Stimulated activated CD4-positive, alpha-beta T cell treated with anti-CD3 and anti-CD28 coated beads, Interleukin-4, amount 100 ng/mL, for 48 hours (primary cell): ENCODE measurements at places on chromosomes 13 and 19.

DNA sequence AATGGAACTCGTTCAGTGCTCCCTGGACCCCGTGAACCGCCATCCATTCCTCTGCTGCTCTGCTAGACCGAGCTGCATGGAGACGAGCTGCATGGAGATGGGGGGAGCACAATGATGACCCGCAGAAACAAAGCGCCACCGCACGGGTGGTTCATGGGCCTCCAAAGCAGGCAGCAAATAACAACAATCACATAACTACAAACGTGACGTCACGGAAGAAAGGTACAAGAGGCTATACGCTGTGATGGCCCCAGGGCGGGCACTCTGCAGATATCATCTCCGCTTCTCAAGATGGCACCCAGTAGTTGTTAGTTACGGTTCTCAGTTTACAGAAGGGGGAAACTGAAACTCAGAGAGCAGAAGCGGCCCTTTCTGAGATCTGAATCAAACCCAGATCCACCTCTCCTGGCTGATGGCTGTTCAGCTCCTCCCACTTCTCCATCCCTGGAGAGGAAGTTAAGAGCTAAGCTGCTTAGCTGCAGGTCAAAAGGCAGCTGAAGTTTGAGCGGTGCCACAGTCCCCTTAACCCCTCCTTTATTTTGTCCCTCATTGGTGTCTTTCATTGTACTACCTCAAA lies 1.7 kb downstream of the ATP13A1 start:
- peak; percentile 35 for DNase-seq

- no peak for DNase-seq
These were observed 210.5 kb upstream of the SERP2 start for GRCh38 chr13:44163108-44163507.

DNA sequence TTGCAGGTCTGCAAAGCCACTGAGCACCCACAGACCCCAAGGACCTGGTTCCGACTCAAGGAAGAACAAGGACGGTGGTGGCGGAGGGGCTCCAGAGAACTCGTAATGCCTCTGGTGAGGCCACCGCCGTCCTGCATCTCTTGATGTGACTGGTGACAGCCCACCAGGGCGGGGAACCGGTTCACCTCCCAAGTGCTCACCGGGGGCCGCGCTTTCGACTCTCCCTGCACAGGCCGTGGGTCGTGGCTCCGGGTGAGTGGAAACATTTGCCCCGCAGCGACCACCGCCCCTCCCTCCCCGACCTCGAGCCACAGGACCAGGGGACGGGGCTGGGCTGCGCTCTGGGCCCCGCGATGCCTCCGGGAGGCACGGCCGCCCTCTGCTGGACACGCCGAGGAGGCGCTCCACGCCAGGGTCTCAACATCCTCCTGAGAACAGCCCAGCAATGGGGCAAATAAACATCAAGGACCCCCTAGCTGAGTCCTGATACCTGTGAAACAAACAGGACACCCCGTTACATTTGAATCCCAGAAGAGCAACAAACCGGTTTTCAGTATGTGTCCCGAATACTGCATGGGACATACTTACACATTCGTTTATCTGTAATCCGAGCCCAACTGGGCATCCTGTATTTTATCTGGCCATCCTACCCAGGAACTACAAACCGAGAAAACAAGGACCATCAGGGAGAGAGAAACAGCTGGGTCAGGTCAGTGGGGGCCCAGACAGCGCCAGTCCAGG lies 3.9 kb upstream of the PLPP2 start:
- DNase-seq, result peak; percentile 40

DNA sequence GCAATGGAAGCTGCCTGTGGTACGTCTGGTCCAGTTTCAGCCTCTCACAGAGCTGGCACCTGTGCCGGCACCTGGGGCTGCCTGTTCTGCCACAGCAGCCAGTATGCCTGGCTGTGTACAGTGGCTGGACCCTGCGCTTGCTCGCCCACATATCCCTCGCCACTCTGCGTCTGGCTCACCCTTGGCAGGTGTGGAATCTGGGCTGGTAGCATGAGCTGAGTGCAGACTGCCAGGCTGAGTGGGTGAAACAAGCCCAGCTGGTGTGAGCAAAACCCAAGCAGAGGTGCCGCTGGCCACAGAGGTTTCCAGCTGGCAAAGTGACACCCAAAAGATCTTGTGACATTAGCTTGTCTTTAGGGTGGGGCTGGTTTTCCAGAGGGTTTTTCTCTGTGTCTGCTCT lies 80.7 kb downstream of the ING1 start:
- DNase-seq, result no peak

GRCh38 chr19:33649627-33650305 lies 28.0 kb downstream of the CHST8 start:
- no peak for DNase-seq

DNA sequence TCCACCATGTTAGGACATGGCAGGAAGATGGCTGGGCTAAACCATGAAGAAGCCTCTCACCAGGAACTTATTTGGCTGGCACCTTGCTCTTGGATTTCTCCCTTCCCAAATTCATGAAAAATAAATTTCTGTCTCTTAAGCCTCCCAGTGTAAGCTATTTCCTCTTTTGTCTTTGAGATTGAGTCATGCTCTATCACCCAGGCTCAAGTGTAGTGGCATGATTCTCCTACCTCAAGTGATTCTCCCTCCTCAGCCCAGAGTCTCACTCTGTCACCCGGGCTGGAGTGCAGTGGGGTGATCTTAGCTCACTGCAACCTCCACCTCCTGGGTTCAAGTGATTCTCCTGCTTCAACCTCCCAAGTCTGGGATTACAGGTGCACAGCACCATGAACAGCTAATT lies 12.6 kb downstream of the ZNF888 start:
- DNase-seq, result no peak

DNA sequence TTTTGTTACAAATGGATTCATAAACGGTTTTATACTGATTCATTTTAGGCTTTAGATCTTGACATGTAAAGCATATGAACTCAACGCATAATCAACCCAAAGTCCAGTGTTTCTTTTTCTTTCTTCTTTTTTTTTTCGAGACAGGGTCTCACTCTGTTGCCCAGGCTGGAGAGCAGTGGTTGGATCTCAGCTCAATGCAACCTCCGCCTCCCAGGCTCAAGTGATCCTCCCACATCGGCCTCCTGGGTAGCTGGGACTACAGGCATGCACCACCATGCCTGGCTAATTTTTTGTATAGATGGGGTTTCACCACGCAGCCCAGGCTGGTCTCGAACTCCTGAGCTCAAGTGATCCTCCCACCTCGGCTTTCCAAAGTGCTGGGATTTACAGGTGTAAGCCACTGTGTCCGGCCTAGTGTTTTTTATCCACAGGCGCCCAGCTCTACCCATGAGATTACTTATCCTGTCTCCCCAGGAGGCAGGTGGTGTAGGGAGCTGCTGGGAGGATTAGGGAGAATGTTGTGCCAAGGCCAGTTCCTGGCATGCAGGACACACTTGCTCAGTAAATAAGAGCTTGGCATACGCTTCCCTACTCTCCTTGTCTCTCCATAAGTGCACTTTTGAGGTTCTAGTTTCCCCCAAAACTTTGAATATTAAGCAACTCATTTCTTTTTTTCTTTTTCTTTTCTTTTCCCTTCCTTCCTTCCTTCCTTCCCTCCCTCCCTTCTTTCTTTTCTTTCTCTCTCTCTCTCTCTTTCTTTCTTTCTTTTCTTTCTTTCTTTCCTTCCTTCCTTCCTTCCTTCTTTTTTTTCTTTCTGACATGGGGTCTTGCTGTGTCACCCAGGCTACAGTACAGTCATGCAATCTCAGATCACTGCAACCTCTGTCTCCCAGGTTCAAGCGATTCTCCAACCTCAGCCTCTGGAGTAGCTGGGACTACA lies 4.8 kb upstream of the CEBPA start:
- no peak for DNase-seq

GRCh38 chr19:8575467-8575997 lies 1.7 kb downstream of the MYO1F start:
- DNase-seq, result no peak

DNA sequence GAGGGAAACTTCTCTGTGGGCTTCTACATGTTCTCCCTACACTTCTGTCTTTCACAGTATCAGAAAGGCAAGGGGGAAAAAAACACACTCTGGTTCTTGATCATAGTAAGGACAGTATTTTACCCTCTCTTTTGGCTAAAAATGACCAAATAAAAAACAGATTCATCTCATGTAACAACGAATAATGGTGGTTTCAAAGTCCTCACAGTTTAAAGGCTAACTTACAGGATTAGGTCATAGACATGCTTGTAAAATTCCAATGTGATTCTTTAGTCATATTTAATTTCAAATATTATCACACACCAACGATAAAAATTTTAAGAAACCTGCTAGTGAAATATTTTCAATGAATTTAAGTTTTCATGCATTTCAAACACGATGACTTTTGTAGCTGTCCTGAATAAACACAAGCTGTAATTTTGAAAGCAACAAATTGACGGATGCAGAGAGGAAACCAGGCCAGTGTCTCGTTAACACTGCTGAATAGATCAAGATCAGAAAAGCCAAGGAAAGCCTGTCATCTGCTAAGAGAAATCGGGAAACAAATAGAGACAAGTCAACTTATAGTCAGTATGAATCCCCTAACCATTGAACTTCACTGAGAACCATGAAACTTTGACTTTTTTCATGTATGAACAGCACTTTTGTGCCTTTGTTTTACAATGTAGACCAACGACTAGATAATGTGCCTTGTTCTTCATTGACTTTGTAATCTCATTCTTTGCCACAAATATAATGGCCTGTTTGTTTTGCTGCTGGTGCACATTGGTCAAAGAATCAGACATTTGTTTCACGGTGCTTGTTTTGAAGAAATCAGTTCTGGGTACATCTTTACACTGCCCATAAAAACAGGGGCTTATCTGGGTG lies 22.0 kb downstream of the MBNL2 start:
- DNase-seq, result no peak

DNA sequence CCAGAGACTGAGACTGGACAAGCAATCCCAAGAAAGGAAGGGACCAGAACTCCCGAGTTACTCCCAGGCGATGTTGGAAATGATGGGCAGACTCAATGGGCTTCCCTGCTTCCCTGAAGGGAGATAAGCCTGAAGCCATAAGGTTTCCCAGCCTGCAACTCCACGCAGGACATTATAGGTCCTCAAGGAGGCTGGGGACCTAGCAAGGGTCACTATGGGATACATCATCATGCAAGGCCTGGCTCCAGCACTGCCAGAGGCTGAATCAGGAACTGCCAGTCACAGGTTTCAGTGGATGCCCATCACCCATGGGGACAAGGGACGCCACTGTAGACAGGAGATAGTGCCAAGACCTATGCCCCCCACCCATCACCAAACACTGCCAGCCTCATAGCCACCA lies 338.7 kb downstream of the IRS2 start:
- DNase-seq, result no peak
